Psoas muscle (tissue), 8 donors: ENCODE measurements at places on chromosomes 4 and X. TPM values are rescaled to one million over a fixed set of nuclear protein-coding genes. Genes with fewer than 3 reads are reported as not detected.
A peak's percentile ranks its signal among the peaks of the same experiment; 100 is the strongest.

DNA sequence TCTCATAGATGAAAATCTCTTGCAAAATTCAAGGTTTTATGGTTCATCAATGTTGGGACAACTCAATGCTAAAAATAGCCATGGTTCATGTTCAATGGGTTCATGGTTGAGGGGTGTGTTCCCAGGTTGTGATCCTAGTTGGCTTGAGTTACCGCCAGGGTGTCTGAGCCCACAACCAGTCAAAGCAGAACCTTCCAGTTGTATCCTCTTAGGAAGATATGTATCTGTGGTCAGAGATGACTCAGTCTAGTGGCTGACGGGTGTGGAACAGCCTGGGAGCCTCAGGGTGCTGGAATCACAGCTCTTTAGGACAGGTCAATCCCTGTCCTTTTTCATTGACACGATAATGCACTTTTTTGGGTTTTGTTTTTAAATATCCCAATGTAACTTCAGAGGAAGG, 192.3 kb upstream of the NR3C2 start:
- H3K36me3 ChIP-seq, result no peaks in the 10 kb centered on the region
- no peak overlapping the region for H3K4me3 ChIP-seq
- no peak overlapping the region for H3K27ac ChIP-seq
- no peaks in the 10 kb centered on the region for H3K4me1 ChIP-seq

GRCh38 chrX:118751950-118752783, 24.8 kb downstream of the IL13RA1 start:
- no peak overlapping the region for H3K27ac ChIP-seq
- H3K4me3 ChIP-seq, result no peak overlapping the region
- DNase-seq, result no peak
- no peaks in the 10 kb centered on the region for H3K4me1 ChIP-seq

Gene PAQR3
- 6.1 TPM for total RNA-seq

DNA sequence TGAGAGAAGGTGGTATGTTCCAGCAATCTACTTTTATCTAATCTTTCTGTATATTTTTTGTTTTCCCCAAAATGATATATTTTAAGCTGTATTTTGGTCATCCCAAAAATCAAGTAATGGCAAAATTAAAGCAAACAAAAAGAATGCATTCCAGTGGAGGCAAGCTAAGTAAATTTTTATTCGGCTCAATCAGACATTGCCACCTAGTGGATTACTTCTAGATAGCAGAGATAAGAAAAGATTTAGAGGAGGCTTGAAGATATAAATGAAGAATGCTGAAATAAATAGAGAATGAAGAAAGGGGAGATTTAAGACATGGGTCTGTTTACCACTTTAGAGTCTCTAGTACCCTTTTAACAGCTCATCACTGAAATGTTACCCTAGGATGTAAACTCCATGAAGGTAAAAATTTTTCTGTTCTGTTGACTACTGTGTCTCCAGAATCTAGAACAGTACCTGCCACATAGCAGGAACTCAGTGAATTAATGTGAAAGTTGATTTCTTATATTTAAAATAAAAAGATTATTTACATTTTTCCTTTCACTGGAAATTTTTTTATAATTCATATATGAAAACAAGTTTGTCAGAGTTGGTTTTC, 110.9 kb upstream of the ANK2 start:
- no peaks in the 10 kb centered on the region for H3K27me3 ChIP-seq
- no peaks in the 10 kb centered on the region for H3K36me3 ChIP-seq
- no peak overlapping the region for H3K27ac ChIP-seq
- no peak for DNase-seq
- no peaks in the 10 kb centered on the region for H3K4me1 ChIP-seq

GRCh38 chr4:107835406-107835805, 10.7 kb downstream of the SGMS2 start:
- H3K4me1 ChIP-seq, result peaks cover 14% of the 10 kb centered on the region
- no peaks in the 10 kb centered on the region for H3K27me3 ChIP-seq
- no peak for DNase-seq
- no peaks in the 10 kb centered on the region for H3K36me3 ChIP-seq

DNA sequence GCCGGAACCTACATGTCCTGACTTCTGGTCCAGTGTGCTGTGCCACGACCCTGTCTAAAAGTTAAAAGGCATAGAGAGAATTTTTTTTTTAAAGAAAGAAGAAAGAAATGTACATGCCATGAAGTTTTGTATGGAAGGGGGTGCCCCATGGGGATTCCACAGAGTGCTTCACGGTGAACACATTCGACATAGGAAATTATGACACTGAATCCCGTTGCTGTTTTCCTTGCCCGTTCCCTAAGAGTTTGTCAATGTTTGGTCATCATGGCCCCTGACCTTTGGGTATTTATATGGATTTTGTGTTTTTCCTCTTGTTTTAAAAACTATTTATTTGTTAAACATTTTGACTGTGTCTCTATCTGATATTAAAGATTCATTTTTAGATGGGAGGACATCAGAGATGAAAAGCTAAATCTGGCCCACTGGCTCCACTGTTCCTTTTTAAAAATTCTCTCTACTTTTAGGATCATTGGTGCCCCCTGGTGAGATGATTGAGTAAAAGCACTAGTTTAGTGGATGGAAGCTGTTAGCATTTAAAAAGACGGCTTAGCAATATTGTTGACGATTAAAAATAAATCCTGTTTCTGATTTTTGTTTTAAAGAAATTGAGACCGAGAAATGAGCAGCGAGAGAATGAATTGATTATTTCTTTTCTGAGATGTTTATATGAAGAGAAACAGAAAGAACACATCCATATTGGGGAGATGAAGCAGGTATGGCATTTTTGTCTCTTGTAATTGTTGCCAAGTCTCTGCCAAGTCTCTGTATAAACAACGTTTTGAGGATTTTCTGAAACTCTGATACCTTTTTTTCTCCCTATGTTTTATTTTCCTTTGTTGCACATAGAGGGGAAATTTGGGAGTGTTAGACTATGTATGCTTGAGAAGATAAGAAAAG, 75.0 kb downstream of the PTTG2 start:
- DNase-seq, result no peak
- H3K4me1 ChIP-seq, result no peaks in the 10 kb centered on the region
- no peaks in the 10 kb centered on the region for H3K36me3 ChIP-seq
- no peaks in the 10 kb centered on the region for H3K27me3 ChIP-seq
- H3K4me3 ChIP-seq, result no peak overlapping the region

DNA sequence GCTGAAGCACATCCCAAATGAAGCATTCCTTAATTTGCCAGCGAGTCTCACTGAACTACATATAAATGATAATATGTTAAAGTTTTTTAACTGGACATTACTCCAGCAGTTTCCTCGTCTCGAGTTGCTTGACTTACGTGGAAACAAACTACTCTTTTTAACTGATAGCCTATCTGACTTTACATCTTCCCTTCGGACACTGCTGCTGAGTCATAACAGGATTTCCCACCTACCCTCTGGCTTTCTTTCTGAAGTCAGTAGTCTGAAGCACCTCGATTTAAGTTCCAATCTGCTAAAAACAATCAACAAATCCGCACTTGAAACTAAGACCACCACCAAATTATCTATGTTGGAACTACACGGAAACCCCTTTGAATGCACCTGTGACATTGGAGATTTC, 14.6 kb downstream of the TLR8 start:
- DNase-seq, result no peak

Gene CSAG1
- total RNA-seq, result not detected

GRCh38 chrX:79065696-79066095, 78.8 kb upstream of the GPR174 start:
- no peaks in the 10 kb centered on the region for H3K36me3 ChIP-seq
- DNase-seq, result no peak
- no peaks in the 10 kb centered on the region for H3K27me3 ChIP-seq
- H3K4me3 ChIP-seq, result no peak overlapping the region
- H3K27ac ChIP-seq, result no peak overlapping the region

DNA sequence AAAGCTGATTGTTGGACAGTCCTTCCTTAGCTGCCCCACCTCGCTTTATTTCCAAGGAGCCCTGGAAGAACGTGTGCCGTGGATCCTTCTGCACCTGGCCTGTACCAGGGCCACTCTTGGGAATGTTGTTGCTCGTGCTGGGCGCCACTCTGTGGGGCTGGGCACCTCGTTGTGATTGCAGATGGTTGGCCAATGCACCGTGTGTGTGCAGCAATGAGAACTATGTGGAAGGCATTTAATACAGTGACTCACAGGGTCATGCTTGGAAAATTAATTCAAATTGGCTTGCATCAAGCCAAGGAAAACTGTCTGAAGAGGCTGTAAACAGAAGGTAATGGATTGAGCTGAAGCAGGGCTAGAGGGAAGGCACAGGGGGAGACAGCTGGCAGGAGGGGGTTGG, 37.0 kb upstream of the CD99L2 start:
- no peaks in the 10 kb centered on the region for H3K27me3 ChIP-seq
- H3K36me3 ChIP-seq, result no peaks in the 10 kb centered on the region
- H3K4me3 ChIP-seq, result no peak overlapping the region

Gene UGT8
- total RNA-seq, result not detected

GRCh38 chr4:145898926-145899531, 39.6 kb downstream of the ZNF827 start:
- no peak overlapping the region for H3K4me3 ChIP-seq
- H3K36me3 ChIP-seq, result no peaks in the 10 kb centered on the region
- H3K27ac ChIP-seq, result no peak overlapping the region

Gene S100G
- not detected for total RNA-seq

DNA sequence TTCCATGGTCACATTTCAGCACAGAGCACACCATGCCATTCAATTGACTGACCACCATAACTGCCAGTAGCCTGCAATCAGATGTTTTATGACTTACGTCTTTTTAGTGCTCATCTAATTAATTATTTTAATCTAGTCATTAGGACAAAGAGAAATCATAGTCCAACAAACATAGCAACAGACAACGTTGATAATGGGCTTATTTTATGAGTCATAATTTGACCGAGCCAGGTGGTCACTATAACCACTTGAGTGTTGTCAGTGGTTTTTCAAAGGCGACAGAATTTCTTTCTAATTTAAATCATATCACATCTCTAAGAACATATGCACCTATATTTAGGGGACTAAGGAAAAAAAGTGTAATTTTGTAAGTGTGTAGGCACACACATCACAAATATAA, 1.9 kb downstream of the SEC24D start:
- H3K27ac ChIP-seq, result no peak overlapping the region
- peak overlapping the region; percentile 100 for H3K4me3 ChIP-seq

DNA sequence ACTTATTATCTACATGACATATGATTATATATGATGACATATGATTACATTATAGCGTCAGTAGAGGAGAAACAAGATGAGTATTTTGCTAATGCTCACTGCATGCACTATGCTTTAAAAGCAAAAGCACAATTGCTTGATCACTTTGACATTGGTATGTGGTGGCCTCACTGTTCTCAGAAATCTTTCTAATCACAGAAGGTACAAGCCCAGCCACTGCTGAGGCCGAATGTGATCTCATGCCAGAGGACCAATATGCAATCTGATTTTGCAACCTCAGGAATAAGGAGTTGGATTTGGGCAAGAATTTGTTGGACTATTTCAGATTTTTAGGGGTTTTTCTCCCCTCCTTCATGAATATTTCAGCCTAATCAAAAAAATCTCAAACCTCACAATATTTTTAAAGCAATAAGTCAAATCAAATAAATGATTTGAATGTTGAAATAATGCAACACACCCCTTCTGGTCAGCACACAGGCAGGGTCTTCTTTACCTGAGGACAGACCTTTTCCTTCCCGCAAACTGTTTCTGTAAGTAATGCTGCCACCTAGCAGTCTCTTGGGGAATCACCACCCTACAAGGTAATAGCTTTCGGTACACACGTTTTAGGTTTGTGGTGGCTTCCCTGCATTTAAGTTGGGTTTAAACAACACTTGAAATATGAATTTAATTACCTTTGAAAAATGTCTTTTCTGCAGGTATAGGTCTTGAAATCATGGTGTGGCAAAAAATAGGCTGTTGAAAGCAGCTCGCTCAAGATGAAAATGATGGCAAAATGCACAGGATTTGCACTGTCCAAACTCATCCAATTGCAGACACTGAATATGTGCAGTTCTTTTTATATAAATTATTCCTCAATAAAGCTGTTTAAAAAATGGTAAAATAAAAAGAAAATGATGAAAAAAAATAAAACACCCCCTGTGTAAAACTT, 4.8 kb upstream of the CXCL13 start:
- H3K4me3 ChIP-seq, result no peak overlapping the region
- DNase-seq, result no peak
- H3K4me1 ChIP-seq, result no peaks in the 10 kb centered on the region
- H3K27ac ChIP-seq, result no peak overlapping the region
- no peaks in the 10 kb centered on the region for H3K36me3 ChIP-seq

DNA sequence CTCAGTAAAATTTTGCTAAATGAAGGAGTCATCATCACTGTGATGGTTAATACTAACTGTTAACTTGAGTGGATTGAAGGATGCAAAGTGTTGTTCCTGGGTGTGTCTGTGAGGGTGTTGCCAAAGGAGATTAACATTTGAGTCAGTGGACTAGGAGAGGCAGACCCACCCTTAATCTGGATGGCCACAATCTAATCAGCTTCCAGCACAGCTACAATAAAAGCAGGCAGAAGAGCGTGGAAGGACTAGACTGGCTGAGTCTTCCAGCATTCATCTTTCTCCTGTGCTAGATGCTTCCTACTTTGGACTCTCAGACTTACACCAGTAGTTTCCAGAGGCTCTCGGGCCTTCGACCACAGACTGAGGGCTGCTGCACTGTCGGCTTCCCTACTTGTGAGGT, 21.3 kb upstream of the WDR44 start:
- no peak for DNase-seq
- no peaks in the 10 kb centered on the region for H3K36me3 ChIP-seq
- no peak overlapping the region for H3K4me3 ChIP-seq
- H3K27me3 ChIP-seq, result no peaks in the 10 kb centered on the region

DNA sequence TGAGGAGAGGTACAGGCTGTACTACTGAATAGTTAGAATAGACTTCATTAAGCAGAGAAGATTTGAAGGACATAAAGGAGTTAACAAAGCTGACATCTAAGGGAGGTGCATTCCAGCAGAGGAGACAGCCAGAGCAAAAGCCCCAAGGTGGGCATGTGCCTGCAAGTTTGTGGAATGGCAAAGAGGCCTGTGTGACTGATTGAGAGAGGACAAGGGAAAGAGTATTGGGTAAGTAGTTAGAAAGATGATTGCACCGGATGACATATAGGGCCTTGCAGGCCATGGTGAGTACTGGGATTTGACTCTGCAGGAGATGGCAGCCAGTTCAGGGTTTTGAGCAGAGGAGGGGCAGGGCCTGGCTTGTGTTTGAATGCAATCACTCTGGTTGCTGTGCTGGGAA, 55.9 kb downstream of the FMR1NB start:
- no peaks in the 10 kb centered on the region for H3K4me1 ChIP-seq
- H3K4me3 ChIP-seq, result no peak overlapping the region
- no peak for DNase-seq
- H3K27ac ChIP-seq, result no peak overlapping the region

- no peaks in the 10 kb centered on the region for H3K27me3 ChIP-seq
- no peak overlapping the region for H3K27ac ChIP-seq
- no peaks in the 10 kb centered on the region for H3K4me1 ChIP-seq
- peaks cover 86% of the 10 kb centered on the region for H3K36me3 ChIP-seq
These were observed 25.6 kb downstream of the ZRSR2 start for GRCh38 chrX:15815779-15816437.

Gene FRG2
- not detected for total RNA-seq

DNA sequence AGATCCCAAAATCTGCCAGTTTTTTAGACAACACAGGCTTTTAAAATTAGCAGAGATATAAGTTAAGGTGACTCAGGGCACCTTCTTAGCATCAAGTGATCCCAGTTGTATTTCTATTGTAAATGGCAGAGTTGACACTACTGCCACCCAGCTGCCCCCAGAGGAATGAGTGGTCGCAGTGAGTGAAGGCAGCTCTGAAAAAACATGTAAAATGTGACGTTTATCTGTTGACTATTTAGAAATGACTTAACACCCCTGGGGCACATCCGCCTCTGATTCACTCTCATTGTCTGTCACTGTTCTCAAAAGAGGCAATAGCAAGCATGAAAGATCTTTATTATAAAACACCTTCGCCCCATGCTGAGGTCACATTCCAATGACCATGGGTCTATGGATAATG, 592.4 kb downstream of the ACTRT1 start:
- no peaks in the 10 kb centered on the region for H3K27me3 ChIP-seq
- H3K36me3 ChIP-seq, result no peaks in the 10 kb centered on the region
- no peak overlapping the region for H3K4me3 ChIP-seq
- no peak overlapping the region for H3K27ac ChIP-seq
- no peaks in the 10 kb centered on the region for H3K4me1 ChIP-seq
- no peak for DNase-seq
